Fibroblast of mammary gland (primary cell): ENCODE measurements at places on chromosomes 1 and 21.

DNA sequence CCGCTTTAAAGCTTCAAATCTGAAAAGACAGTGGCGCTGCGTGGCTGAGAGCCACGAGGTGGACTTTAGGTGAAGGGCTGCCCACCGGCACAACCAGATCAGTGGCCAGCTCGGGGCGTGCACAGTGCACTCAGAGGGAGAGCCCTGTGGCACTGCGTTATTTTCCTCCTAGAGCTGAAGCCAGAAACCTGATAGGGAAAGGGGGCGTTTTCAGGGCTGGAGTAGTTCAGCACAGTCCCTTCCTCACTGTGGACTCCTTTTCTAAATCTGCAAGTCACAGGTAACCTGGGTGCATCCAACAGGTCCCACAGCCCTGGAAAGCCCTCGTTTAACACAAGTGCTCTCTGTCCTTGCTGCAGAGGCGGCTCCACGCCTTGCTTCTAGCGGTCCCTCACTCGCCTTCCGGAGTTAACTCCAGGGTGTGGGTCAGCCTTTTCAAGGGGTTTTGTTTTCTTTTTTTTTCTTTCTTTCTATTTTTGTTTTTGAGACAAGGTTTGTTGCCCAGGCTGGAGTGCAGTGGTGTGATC is 81.2 kb downstream of the GALNT2 start:
- DNase-seq = no peak

DNA sequence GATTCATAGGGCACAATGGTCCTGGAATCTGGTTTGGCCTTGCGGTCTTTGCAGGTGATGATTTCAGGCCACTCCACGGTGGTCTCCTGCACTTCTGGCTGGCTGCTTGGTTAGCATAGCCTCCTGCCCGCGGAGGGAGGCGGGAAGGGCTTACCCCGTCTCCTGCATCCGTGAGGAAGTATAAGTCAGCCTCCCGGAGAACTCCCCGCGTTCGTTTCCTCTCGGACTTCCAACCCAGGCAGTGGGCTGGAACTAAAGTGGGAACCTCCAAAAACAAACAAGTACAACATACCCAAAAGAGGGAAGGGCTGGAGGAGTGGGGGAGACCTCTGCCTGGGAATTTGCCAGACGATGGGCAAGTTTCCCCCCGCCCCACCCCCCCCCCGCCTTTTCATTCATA is 939 bp upstream of the CCN1 start:
- peak; percentile 73 for DNase-seq

DNA sequence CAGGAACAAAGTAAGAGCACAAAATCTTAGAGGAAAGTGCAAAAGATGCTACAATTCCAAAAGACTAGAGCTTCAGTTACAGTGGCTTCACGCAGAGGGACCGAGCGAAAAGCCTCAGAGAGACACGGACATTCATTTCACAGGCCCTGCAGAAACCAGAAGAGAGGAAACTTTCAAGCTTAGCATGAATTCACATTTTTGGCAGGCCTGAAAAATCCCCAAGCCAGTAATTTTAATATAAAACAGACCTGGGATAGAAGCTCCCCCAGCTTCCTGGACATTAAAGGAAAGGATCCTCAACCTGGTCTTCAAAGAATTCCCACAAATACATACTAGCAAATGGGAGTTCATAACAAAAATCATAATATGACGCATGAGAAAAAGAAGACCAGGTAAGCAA is 66.2 kb downstream of the HSF2BP start:
- DNase-seq = no peak

DNA sequence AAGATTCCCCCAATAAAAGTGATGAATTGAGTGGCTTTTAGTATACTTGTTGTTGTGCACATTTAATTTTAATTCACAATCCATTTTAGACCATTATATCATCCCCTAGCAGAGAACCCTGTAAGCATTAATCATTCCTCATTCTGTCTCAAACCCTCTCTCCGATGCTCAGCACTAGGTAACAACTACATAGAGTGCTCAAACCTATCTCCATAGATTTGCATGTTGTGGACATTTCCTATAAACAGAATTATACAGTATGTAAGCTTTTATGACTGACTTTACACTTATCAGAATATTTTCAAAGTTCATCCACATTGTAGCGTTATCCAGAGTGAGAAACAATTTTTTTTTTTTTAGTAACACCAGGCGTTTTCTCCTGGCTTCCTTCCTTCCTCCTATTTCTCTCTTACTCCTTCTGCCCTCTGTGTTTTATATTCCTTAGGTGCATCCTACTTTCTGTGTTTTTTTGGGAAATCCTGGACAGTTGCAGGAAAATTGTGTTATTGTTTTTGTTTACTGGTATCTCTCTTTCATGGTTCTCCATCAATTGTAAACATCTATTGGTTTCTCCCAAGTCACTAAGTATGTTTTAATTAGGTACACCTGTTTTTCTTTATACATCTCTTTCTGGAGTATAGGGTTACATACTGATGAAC is 1528.0 kb upstream of the TPTE start:
- no peak for DNase-seq

DNA sequence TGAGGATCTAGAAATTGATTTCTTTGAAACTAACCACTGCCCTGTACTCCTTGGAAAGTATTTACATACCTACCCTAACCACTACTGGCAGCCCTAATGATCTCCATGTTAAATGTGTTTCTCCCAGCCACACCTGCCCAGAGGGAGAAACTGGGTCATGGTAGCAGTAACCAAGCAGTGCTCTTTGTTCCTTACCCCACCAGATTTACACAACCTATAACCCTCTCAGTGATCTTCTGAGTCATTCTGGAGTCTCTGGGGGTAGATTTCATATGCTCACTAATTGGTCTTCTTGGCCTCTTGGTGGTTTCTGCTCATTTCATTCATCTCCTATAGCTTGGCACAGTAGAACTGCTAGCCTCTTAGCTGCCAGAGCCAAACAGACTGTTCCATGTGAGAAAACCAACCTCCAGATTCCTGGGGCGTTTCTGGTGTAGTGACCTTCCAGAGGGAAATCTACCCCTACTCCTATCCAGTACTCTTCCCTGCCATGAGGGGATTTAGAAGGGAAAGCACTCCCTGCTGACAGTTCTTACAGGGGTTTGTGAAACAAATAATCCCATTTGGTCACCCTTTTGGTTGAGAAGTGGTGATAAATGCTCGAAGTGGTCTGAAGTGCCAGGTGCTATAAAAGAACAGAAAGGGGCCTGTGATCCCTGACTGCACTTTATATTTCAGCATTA is 36.2 kb upstream of the LRIG2 start:
- DNase-seq = peak; percentile 75

DNA sequence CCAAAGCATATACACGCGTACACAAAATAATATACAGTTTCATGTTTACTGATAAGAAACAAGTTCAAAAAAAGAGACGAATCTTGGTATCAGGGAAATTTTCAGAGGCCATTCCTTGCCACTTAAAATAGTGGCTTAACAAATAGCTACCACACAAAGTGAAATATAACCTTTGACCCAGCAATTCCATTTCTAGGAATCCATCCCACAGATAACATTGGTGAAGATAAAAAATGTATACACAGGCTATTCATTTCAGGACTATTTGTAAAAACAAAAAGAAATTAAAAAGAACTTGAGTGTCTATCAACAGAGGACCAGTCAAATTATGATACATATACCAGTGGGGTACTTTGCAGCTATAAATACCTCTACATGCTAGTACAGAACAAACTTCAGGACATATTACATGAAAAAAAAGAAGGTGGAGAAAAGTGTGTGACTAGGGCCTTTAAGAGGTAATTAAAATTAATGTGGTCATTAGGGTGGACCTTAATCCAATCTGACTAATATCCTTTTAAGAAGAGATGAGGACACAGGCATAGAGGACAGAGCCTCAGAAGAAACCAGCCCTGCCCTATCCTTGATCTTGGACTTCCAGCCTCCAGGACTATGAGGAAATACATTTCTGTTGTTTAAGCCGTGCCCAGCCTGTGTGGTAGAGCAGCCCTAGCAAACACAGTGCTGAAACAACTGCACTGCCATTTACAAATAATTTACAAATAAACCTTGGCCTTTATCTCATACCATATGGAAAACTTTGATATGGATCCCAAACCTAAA is 7.8 kb downstream of the UBE2G2 start:
- DNase-seq = no peak

DNA sequence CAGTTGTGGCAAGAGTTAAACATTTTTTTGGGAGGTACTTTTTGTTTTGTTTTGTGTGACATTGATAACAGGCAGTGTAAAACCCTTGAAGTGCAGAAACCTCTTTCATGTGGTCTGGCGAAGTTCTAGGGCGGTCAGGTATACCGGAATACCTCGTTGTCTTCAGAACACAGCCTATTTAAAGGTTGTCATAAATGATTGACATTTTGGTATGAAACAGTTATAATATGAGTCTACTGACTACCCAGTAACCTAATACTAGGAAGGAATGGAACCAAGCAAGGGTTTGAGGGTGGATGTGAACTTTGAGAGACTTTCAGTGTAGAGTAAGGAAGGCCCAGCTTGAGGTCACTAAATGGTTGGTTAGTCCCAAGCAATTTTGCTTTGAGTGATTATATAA is 40.5 kb downstream of the PATJ start:
- DNase-seq = no peak

GRCh38 chr1:228090613-228091081 is 8.1 kb downstream of the ARF1 start:
- DNase-seq = peak; percentile 48
